BJ (cell line): ENCODE measurements at places on chromosomes 2 and 18.

DNA sequence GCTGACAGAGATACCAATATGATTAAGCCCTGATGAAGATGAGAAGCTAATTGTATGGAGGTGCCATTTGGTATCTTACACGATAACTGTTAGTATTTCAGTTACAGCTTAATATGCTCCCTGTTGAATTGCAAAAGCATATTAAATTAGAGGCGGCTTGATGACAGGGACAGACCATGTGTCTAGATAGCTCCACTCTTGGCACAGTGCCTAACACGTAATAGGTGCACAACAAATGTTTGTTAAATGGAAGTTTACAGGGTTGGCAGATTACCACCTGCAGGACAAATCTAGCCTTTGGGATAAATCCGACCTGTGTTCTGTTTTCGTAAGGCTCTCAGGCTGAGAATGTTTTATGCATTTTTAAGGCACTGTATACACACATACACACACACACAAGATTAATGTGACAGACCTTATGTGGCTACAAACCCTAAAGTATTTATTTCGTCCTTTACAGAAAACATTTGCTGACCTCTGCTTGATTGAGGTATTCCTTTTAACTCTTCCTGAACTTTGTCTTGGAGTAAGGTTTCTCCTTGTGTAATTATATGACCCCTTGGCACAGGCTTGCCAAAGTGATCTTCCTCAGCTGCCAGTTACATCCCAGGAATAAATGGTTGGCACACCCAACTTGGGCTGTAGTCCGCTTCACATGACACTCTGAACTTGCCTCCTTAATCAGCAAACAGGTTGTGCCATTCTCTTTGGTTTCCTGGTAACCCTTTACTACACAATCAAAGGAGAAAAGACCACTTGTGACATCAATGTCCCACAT lies 348.9 kb downstream of the HRH4 start:
- DNase-seq: no peak

DNA sequence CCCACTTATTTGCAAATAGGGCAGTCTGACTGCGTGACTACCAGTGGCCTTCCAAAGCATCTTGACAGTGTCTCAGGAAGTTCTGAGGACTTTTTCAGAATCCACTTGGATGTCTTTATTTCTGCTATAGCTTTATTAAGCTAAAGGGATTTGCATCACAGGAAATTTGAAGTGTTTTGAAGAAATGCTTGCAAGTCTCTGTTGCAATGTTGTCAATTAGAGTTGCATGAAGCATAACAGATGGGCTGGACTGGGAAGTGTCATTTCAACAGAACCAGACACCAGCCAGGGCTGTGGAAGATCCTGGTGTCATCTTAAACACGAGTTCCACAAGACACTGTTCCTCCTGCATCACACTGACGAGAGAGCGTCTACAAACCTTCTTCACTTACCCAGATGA lies 224.5 kb downstream of the EN1 start:
- no peak for DNase-seq

- no peak for DNase-seq
Observed at GRCh38 chr2:238120463-238121298, 17.8 kb upstream of the KLHL30 start.

GRCh38 chr2:136434251-136434715 lies 316.3 kb upstream of the CXCR4 start:
- no peak for DNase-seq

GRCh38 chr2:64574871-64575270 lies 50.7 kb downstream of the AFTPH start:
- DNase-seq: no peak

DNA sequence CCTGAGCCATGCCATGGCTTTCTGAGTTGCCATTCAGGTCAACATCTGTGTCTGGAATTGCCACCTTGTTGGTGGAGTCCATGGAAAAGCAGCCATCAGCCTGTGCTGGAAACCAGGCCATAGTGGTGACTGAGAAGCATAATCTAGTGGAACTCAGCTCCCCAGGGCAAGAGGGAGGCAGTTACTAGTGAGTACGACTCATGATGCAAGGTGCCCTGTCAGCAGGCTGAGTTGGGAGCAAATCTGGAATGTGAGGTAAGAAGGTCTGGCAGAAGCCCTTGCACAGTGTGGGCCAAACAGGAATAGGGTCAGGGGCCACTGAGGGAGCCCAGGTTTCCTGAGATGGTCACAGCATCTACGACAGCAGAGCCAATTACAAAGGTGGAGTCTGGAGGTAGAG lies 37.1 kb downstream of the SULT1C2 start:
- no peak for DNase-seq

- no peak for DNase-seq
Observed at GRCh38 chr2:200575957-200576356, 9.9 kb upstream of the AOX1 start.

DNA sequence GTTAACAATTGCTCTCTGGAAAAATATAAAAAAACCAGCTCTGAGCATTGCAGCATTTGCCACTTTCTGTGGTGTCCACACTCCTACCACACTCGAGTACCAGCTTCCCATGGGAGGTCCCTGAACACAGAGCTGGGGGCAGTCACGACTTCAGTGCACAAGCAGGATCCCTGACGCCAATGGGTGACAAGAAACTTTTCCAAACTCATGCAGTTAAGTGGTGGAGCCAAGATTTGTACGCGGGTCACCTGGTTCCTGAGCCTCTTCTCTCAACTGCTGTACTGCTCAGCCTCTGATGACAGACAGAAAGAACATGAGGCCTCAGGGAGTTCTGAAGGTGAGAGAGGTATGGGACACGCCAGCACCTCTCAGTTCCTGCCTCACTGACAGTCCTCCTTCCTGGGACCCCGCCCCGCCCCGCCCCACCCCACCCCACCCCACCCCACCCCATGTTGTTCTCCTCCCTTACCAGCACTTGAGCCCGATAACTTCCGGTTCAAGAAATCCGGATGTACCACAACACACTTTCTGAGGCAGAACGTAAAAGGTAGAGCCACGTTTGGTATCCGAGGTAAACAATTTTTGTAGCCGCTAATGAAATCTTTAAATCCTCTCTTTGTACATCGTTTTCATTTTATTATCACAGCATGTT lies 287.6 kb downstream of the MYCN start:
- DNase-seq: no peak

GRCh38 chr2:11028407-11028916 lies 116.7 kb downstream of the KCNF1 start:
- no peak for DNase-seq

- DNase-seq: no peak
Observed at GRCh38 chr18:58781627-58782194, 83.0 kb upstream of the ZNF532 start.

GRCh38 chr2:45450634-45451033 lies 160.4 kb downstream of the SRBD1 start:
- no peak for DNase-seq

GRCh38 chr2:240822280-240822847 lies 2.3 kb upstream of the KIF1A start:
- DNase-seq: no peak
